Ecto neural progenitor cell (in vitro differentiated cells): ENCODE measurements at places on chromosomes 2 and 18.

- DNase-seq: peak; percentile 62
These were observed 1.0 kb downstream of the UBR3 start for GRCh38 chr2:169828141-169828811.

GRCh38 chr2:34534761-34535160 is 935.7 kb upstream of the FAM98A start:
- no peak for DNase-seq

DNA sequence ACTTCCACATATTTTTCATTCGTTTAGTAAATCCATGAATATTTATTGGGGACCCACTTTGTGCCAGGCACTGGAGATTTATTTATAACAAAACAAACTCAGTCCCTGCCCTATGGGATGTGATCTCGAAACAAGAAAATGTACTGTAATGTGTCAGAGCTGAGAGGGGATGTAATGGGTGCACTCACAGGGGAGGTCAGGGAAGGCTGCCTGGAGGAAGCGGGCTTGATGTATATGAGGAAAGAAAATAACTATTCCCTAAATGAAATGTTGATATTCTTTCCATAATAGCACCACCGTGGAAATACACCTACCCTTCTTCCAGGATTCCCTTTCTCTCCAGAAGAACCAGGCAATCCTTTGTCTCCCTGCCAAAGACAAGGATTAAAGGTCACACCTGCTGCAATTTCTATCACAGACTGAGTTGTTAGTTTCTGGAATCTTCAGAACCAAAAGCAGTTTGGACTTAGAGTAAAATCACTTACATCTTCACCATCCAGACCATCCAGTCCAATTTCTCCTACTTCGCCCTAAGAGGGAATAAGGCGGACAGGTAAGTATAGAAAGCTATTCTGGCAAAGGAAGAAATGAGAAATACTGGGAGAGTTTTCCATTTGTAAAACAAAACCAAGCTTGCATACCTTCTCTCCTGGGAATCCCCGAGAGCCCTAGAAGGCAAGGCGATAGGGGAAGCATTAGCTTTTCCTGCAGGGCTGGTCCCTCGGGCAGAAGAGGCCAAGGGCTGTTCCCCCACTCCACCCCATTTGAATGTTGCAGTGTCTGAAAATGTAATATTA is 55.0 kb downstream of the COL6A3 start:
- DNase-seq: no peak

DNA sequence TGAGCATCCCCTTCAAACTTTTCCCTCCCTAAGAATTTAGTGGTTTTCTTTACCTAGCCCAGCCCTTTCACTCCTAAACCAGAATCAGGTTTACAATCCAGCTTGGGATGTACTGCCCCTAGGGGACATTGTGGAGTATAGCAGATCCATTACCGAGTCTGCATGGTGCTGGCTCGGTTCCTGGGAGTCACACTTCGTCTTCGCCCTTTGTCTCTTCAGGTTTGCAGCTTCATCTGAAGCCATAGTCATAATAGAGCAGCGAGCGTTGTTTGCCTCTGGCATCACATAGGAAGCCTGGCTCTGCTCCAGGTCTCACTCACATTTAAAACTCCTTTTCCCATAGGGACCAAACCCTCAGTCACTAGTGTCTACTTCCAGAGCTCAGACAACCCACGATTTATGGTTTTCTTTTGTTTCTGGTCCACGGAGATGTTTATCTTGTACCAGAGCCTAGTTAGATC is 16.8 kb upstream of the LYPD6 start:
- DNase-seq: no peak

DNA sequence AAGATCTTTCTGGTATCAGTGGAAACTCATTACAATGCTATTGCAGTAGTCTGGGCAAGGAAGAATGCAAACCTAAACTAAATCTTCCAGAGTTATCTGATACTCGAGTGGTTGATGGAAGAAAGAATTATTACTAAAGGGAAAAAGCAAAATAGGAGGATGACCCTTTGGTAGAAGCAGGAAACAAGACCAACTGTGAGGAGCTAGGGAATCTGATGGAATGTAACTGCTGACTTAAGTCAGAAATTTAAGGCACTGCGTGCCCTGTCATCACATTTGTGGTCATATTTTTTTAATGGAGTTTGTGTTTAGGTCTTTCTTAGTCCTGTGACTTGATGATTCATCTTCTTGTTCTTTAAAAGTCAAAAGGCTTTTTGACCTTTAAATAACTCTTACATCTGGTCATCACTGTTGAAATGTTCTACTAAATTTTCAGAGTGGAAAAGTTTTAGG is 36.5 kb upstream of the ARMC9 start:
- DNase-seq: no peak

DNA sequence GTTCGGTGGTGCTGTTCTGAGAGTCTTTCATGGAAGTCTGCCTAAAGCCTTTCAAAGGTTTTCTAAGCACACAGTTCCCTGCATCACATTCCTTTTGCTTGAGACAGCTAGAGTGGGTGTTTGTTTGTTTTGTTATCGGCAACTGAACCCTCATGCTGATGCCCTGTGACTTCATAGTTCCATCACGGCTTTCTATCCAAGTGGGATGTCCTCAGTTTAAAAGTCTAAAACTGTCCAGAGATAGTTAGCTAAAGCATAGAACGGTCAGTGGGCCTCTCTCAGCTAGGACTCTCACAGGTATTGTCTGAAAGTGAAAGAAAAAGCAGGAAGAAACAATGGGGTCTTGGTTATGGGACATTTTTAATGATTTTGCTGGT is 337.3 kb downstream of the OSR1 start:
- DNase-seq: no peak

GRCh38 chr2:10276481-10277292 is 26.0 kb upstream of the HPCAL1 start:
- no peak for DNase-seq

DNA sequence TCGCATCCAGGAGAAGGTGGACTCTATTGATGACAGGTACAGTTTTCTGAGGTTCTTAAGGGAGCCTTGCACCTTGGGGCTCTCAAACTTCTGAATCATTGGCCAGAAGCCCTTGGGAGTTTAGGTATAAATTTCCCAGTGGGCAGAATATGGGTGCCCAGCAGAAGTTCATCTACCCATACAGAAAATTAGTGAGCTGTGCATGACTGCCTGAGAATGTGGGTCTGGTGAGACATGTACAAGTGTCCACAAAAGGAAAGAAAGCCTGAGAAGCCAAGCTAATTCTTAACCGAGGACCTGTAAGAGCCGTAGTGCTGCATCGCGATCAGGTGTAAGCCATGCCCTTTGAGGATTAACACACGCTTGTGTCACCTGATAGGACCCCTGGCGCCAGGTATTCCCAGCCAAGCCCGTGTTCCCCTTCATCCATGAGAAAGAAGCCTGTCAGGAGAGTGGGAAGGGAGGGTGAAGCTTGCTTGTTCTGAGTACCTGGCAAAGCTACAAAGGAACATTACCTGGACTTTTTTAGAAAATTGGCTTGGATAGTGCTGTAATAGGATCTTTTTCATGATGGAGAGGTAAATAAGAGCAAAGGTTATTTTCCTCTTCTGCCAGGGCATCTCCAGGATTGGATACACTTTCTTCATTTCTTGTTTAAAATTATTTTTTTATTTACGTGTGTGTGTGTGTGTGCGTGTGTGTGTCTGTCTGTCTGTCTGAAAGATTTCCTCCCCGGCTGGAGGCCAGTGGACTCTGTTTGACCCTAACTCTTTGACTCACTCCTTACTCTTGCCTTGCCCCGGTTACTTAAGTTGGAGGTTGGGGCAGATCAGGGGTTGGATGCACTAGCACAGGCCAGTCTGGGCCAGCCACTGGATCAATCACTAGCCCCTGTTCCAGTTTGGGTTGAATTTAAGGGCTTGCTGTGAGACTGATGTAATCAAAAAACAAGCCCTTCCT is 90.4 kb upstream of the EML6 start:
- DNase-seq: no peak
